ENCODE measurements at places on chromosomes 6 and 20. TPM values are rescaled to one million over a fixed set of nuclear protein-coding genes. Genes with fewer than 3 reads are reported as not detected.

FABP7 gene
- not detected for total RNA-seq

SLC26A8 gene
- not detected for total RNA-seq

TSHZ2 gene
- total RNA-seq, result not detected

NKAPL gene
- total RNA-seq, result not detected

CHMP4B gene
- 186 TPM for total RNA-seq

DLL1 gene
- total RNA-seq, result 0.12 TPM

FGD2 gene
- not detected for total RNA-seq

APOM gene
- 1.8 TPM for total RNA-seq

COL11A2 gene
- 0.77 TPM for total RNA-seq

ARMH2 gene
- total RNA-seq, result not detected

FAM83C gene
- not detected for total RNA-seq

FUT9 gene
- total RNA-seq, result not detected

CDSN gene
- total RNA-seq, result not detected

EPM2A gene
- 2.5 TPM for total RNA-seq

SLC17A3 gene
- 1.4 TPM for total RNA-seq

CFB gene
- 2.1 TPM for total RNA-seq

GJA10 gene
- total RNA-seq, result not detected

ITCH gene
- 21.8 TPM for total RNA-seq

ADTRP gene
- 0.56 TPM for total RNA-seq

TINAG gene
- 0.08 TPM for total RNA-seq

All from A549 treated with CpdA at 1 μM for 4 hours (cell line).